ENCODE measurements at places on chromosomes 12 and 14. TPM values are rescaled to one million over a fixed set of nuclear protein-coding genes. Genes with fewer than 3 reads are reported as not detected.

The TEP1 gene
- total RNA-seq: 41.9 TPM

The TSHR gene
- total RNA-seq: 0.47 TPM

The KRT79 gene
- not detected for total RNA-seq

The PLA2G1B gene
- not detected for total RNA-seq

The SLCO1B1 gene
- total RNA-seq: not detected

The MYF6 gene
- not detected for total RNA-seq

The STAC3 gene
- total RNA-seq: 4.2 TPM

The CLEC12A gene
- total RNA-seq: not detected

The HCAR3 gene
- 0.62 TPM for total RNA-seq

DNA sequence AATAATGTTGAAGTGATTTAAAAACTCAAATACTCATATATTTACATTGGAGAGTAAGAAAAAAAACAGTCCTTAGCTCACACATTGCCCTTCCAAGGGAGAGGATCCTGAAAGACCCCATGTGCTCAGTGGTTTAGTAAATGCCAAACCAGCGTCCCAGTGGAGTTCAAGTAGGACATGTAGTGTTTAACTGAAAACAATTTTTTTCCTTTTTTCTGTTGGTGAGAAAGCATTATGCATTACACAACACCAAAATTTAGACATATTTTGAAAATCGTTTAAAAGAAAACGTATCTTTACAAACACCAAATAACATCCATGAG, 33.6 kb downstream of the UBR7 start:
- no peak overlapping the region for H3K4me3 ChIP-seq
- no peaks in the 10 kb centered on the region for H3K27me3 ChIP-seq
- H3K27ac ChIP-seq: no peak overlapping the region
- H3K4me1 ChIP-seq: no peaks in the 10 kb centered on the region
- peaks cover 17% of the 10 kb centered on the region for H3K36me3 ChIP-seq

- H3K27ac ChIP-seq: no peak overlapping the region
- H3K4me3 ChIP-seq: no peak overlapping the region
- H3K27me3 ChIP-seq: peaks cover 8% of the 10 kb centered on the region
Measured at GRCh38 chr14:92373336-92373735, 50.4 kb downstream of the SLC24A4 start.

- H3K27ac ChIP-seq: no peak overlapping the region
- no peaks in the 10 kb centered on the region for H3K27me3 ChIP-seq
- no peak overlapping the region for H3K4me3 ChIP-seq
- peaks cover 28% of the 10 kb centered on the region for H3K36me3 ChIP-seq
- H3K4me1 ChIP-seq: peaks cover 41% of the 10 kb centered on the region
- DNase-seq: no peak
Measured at GRCh38 chr14:101972126-101972866, 7.9 kb downstream of the DYNC1H1 start.

DNA sequence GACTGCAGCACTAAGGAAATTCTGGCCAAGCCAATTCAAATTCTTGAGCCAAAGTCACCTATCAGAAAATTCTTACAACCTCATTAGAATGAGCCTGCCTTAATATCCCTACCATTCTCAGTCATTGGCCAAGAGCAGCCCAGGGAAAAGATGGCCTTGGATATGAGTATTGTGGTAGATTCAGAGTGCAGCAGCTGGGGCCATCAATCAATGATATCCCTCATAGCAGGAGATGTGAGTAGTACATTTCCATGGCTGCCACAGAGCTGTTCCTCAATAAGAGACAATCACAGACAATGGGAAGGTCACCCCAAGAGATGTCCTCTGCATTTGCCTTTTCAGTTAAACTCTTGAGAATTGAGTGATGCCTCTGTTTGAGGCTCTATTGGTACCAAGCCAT, 161.6 kb downstream of the DYRK2 start:
- no peak overlapping the region for H3K27ac ChIP-seq
- no peaks in the 10 kb centered on the region for H3K27me3 ChIP-seq
- peaks cover 1% of the 10 kb centered on the region for H3K36me3 ChIP-seq
- no peak for DNase-seq
- H3K4me1 ChIP-seq: no peaks in the 10 kb centered on the region

DNA sequence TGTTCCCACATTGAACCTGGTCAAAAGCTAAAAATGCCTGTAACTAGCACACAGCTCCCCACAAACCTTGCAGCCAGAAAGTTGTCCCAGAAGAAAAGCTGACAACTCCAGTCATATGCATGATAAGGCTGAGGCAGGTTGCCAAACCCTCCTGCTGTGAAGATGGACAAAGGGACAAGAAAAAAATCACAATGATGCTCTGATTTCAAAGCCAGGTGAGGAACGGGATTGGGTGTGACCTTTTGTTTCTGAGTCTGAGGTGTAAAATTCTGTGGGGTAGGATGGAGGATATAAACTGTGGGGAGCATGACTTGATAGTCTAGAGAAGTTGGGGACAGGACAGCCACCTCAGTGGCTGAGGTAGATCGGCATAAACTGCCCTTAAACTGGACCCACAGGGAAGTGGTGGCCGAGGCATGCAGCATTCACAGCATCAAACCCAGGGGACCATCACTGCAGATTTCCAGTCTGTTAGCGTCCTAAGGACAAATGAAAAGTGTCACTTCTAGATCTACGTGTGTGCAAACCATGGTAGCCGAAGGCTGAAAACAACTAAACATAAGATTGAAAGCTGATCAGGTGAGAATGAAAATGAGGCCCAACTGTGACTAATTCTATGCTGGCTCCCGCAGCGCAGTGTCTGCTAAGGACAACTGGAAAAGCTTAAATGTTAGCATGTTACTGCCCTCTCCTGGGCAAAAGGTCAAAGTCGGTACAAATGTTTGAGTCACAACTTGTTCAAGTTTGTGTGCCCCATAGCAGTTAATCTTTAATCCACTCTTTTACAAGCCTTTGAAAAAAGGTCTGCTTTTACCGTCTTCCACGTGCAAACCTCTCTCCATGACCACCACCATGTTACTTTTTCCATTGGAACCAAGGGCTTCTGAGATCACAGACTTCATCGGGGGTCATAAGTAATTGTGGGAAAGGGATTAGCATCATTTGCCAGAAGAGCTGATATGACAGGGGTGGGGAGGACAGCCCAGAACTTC, 39.8 kb downstream of the GRIN2B start:
- no peaks in the 10 kb centered on the region for H3K36me3 ChIP-seq
- no peaks in the 10 kb centered on the region for H3K4me1 ChIP-seq
- H3K4me3 ChIP-seq: no peak overlapping the region
- H3K27me3 ChIP-seq: peaks cover 5% of the 10 kb centered on the region

- H3K27me3 ChIP-seq: no peaks in the 10 kb centered on the region
- DNase-seq: no peak
- H3K4me3 ChIP-seq: no peak overlapping the region
- no peaks in the 10 kb centered on the region for H3K4me1 ChIP-seq
- no peaks in the 10 kb centered on the region for H3K36me3 ChIP-seq
- H3K27ac ChIP-seq: no peak overlapping the region
Measured at GRCh38 chr12:117218149-117218548, 27.9 kb upstream of the FBXO21 start.

DNA sequence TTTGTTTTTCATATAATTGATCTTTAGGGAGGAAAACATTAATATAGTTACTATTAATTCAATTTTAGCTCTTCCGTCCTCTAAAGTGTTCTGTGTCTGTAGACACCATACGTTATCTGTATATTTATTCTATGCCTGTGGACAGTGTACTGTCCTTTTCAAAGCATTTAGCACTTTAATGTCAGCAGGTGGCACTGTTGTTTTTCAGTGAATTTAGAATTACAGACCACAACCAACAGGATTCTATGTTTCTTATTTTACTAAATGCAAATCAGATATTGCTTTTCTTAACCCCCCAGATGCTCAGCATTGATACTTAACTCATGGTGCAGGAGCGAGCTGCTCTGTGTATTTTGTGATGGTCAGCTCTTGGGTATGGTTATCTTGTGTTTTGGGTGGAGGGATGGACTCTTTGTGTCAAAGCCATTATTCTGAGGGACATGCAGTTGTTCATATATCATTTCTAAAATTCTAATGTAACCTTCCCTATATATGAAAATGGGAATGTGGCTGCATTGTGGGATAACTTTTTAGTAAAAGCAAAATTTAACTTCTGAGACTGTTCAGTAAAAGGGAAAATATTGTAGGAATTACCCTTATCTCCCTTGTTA, 65.2 kb downstream of the PAPOLA start:
- no peak overlapping the region for H3K27ac ChIP-seq
- H3K36me3 ChIP-seq: peaks cover 20% of the 10 kb centered on the region
- no peaks in the 10 kb centered on the region for H3K27me3 ChIP-seq
- H3K4me3 ChIP-seq: no peak overlapping the region
- no peak for DNase-seq

GRCh38 chr14:56887216-56887615, 76.9 kb upstream of the OTX2 start:
- DNase-seq: no peak
- H3K4me1 ChIP-seq: no peaks in the 10 kb centered on the region
- H3K27ac ChIP-seq: no peak overlapping the region
- no peak overlapping the region for H3K4me3 ChIP-seq

GRCh38 chr14:44940944-44941343, 20.8 kb downstream of the KLHL28 start:
- no peaks in the 10 kb centered on the region for H3K27me3 ChIP-seq
- peaks cover 7% of the 10 kb centered on the region for H3K4me1 ChIP-seq
- no peak for DNase-seq
- no peak overlapping the region for H3K4me3 ChIP-seq

DNA sequence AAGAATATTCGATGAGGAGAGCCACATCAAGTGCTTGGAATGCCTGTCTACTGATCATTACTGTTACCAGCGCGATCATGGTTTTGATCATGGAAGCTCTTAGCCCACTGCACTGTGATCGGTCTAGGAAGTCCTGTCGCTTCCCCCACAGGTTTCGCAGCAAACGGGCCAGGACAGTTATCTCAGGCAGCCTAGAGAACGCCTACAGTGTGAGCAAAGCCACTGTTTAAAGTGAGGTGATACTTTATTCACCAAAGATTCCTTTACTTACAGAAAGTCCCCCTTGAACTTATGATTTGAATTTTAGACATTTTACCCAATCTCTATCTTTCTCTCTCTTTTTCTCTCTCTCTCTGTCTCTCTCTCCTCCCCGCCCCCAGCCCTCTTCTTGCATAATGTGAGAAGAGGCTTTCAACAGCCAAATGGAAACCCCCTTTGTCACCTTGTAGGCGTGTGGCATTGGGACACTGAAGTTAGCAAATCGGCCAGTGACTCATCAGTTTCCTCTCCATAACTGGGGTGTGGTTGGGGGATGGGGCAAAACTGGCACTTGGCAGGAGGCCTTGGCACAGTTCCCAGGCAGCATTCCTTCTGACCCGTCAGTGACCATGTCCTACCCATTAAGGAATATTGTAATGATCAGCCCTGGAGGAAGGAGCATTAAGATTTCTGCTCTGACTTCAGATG, 214.8 kb downstream of the CHST11 start:
- peaks cover 13% of the 10 kb centered on the region for H3K36me3 ChIP-seq

GRCh38 chr12:31964280-31964679, 5.1 kb downstream of the RESF1 start:
- H3K4me1 ChIP-seq: peaks cover 77% of the 10 kb centered on the region
- peak overlapping the region; percentile 61 for H3K4me3 ChIP-seq
- peaks cover 65% of the 10 kb centered on the region for H3K36me3 ChIP-seq

DNA sequence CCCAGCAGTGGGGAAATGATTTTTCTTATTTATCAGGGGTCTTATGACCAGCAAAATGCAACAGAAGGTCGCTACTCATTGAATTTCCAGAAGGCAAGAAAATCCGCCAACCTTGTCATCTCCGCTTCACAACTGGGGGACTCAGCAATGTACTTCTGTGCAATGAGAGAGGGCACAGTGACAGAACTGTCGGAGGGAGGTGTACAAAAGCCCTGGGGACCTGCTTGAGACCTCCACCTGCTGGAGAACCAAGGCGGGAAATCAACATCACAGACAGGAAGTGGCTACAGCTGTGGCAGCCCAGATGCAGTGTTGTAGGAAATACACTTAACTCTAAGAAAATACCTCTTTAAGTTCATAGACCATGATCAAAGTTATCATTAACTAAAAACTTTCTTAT, 250.9 kb upstream of the OR4E1 start:
- H3K27ac ChIP-seq: peak overlapping the region; percentile 89
- no peaks in the 10 kb centered on the region for H3K27me3 ChIP-seq
- H3K36me3 ChIP-seq: peaks cover 2% of the 10 kb centered on the region
- peaks cover 34% of the 10 kb centered on the region for H3K4me1 ChIP-seq
- peak; percentile 51 for DNase-seq

DNA sequence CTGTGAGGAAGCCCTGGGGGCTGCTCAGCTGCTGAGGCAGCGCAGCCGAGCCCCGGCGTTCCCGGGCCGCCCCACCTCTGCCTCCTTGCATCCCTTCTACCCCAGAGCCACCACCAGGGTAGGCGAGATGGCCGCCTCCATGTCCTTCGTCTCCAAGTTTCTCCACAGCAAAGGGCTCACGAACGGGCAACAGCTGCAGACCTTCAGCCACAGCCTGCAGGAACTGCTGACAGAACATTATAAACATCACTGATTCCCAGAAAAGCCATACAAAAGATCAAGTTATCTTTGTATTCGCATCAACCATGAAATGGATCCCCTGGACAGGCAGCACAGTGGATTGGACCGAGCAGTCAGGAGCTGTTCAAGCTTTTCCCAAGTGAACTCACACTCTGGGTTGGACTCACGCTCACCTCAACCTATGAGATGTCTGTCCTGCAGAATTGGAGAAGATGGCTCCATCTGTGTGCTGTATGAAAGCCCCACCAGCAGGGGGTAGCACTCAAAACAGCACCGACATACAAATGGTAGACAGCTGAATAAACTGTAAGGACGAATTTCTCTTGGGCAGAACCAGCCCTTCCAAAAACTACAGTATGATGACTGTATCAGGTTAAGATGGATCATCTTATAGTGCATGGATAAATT, 19.4 kb upstream of the A2M start:
- no peak overlapping the region for H3K4me3 ChIP-seq
- H3K27me3 ChIP-seq: peaks cover 5% of the 10 kb centered on the region
- no peaks in the 10 kb centered on the region for H3K4me1 ChIP-seq
- H3K36me3 ChIP-seq: no peaks in the 10 kb centered on the region
- H3K27ac ChIP-seq: no peak overlapping the region

DNA sequence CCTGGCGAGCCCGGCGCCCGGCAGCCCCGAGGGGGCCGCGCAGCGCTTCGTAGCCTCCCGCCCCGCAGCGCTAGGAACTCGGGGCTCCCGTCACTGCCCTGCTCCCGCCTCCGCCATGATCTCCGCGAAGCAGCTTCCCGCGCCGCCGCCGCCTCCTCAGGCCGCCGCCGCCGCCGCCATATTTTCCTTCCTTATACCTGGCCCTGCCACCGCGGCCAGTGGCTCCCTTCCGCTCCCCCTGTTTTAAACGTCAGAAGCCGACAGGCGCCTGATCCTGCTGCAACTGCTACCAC, 286 bp downstream of the PPP4R3A start:
- peaks cover 5% of the 10 kb centered on the region for H3K27me3 ChIP-seq
- peaks cover 34% of the 10 kb centered on the region for H3K4me1 ChIP-seq
- H3K4me3 ChIP-seq: peak overlapping the region; percentile 98
- no peak for DNase-seq
- peaks cover 29% of the 10 kb centered on the region for H3K36me3 ChIP-seq

DNA sequence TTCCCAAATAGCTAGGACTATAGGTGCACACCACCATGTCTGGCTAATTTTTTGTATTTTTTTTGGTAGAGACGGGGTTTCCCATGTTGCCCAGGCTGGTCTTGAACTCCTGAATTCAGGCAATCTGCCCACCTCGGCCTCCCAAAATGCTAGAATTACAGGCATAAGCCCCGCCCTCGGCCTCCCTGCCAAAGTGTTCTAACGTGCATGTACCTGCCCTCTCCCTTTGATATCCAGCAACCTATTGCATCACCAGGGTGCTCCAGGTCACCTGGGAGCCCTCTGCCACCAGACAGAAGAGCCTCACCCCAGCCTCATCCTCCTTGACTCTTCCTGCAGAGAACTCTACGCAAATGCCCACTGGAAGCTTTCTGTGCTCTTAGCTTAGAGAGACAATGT, 2.2 kb upstream of the EML1 start:
- H3K4me3 ChIP-seq: no peak overlapping the region
- peaks cover 40% of the 10 kb centered on the region for H3K27me3 ChIP-seq
- no peak overlapping the region for H3K27ac ChIP-seq
- H3K36me3 ChIP-seq: no peaks in the 10 kb centered on the region
- peaks cover 20% of the 10 kb centered on the region for H3K4me1 ChIP-seq
